ENCODE measurements at places on chromosomes 4 and X. TPM values are rescaled to one million over a fixed set of nuclear protein-coding genes. Genes with fewer than 3 reads are reported as not detected.

DNA sequence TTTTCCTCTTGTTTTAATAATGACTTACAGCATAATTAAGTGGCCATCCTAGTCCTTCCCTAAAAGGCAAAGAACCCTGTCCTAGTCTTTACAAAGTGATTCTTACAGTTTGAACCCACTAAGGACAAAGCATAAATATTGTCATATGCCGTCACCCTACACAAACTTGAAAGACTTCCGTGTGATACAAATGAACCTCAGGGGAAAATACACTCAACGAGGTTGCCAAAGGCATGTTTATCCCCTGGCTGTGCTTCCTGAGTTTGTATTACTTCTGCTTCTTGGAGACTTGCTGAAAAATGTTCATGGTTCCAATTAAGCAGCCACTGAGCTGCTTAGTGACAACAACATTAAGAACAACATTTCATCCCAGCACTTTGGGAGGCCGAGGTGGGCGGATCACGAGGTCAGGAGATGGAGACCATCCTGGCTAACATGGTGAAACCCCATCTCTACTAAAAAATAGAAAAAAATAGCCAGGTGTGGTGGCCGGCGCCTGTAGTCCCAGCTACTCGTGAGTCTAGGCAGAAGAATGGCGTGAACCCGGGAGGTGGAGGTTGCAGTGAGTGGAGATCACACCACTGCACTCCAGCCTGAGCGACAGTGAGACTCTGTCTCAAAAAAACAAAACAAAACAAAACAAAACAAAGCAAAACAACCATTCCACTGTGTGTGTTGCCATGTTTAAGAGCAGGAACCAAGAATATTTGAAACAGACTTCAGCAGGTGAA, 16.2 kb downstream of the RASSF6 start:
- no peak overlapping the region for H3K27ac ChIP-seq
- no peaks in the 10 kb centered on the region for H3K27me3 ChIP-seq
- no peak for DNase-seq
- no peaks in the 10 kb centered on the region for H3K4me1 ChIP-seq
- no peak overlapping the region for H3K4me3 ChIP-seq
- no peaks in the 10 kb centered on the region for H3K36me3 ChIP-seq

- no peaks in the 10 kb centered on the region for H3K4me1 ChIP-seq
- H3K27ac ChIP-seq, result no peak overlapping the region
- no peak for DNase-seq
- H3K27me3 ChIP-seq, result no peaks in the 10 kb centered on the region
- no peaks in the 10 kb centered on the region for H3K36me3 ChIP-seq
Measured at GRCh38 chr4:183335369-183335940, 13.2 kb upstream of the CLDN24 start.

DNA sequence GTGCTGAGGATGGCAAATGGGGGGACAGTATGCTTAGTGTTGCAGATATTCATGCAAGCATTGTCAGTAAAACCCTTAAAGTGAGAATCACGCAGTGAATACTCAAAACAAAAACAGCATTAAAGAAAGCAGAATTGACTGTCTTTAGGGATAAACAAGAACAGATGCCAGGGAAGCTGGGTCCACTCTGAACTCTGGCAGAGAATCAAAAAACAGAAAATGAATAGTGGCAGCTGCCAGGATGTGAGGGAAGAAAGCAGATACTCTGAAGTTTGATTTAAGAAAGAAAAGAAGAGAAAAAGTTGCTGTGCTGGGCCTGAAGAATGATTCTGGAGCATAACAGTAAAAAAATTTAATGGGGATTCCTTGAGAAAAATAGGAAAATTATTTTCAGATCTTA, 131.5 kb downstream of the GABRA2 start:
- no peaks in the 10 kb centered on the region for H3K36me3 ChIP-seq

DNA sequence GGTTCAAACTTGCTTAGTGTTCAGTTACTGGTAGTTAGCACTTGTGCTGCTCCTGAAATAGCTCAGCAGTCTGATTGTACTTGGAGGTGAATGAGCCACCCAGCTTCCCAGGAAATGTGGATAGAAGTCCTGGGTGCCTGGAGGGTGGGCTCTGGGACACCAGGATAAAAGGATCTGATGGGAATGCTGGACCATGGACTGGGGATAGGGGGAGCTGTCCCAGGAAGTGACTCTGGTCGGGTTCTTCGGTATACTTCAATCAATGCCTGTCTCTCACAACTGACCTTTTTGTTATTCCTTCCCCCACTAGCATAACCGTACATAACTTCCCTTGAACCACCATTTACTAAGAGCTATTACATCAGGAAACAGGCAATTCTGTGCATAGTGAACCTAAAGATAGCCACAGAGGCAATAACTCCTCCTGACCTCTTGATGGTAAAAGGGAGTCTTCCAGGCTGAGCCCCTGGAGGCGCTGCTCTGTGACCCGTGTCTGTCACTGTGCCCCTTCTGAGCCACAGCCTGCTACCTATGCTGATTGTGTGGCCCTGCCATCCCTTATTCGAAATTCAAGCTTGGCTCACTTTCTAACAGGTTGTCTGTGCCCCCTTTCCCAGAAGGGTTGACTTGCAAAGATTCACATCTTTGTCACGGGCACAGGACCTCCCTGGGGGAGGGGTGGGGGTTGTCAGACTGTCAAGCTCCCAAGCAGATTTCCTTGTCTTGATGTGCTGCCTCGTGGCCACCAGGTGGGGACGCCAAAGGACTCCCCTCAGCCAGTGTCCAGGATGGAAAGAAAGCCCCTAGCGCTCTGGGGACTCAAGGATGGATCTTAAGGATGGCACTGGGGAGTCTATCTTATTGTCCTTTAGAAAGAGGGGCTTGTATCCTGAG, 24.5 kb upstream of the WDR1 start:
- no peak overlapping the region for H3K27ac ChIP-seq
- no peaks in the 10 kb centered on the region for H3K36me3 ChIP-seq
- no peaks in the 10 kb centered on the region for H3K27me3 ChIP-seq
- no peaks in the 10 kb centered on the region for H3K4me1 ChIP-seq

GRCh38 chr4:53484911-53485657, 106.2 kb downstream of the LNX1 start:
- H3K4me3 ChIP-seq, result no peak overlapping the region
- no peak for DNase-seq
- no peaks in the 10 kb centered on the region for H3K36me3 ChIP-seq
- no peaks in the 10 kb centered on the region for H3K4me1 ChIP-seq
- H3K27ac ChIP-seq, result no peak overlapping the region

DNA sequence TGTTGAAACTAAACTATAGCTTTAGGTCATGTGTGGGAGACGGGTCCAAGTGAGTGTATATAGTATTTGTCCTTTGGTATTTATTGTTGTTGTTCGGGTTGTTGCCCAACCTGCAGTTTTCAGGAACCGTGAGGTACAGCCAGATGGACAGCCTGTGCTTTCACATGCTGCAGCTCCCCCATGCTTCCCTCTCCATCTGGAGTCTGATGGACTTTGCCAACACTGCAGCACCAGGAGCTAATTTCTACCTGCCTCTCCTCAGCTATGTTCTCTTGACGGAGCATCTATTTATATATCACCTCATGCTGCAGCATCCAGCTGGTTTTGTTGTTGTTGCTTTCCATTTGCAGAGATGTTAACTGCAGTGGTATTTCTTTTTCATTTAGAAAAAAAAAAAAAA, 80.1 kb downstream of the TLL1 start:
- no peaks in the 10 kb centered on the region for H3K27me3 ChIP-seq
- no peak for DNase-seq
- H3K36me3 ChIP-seq, result no peaks in the 10 kb centered on the region

DNA sequence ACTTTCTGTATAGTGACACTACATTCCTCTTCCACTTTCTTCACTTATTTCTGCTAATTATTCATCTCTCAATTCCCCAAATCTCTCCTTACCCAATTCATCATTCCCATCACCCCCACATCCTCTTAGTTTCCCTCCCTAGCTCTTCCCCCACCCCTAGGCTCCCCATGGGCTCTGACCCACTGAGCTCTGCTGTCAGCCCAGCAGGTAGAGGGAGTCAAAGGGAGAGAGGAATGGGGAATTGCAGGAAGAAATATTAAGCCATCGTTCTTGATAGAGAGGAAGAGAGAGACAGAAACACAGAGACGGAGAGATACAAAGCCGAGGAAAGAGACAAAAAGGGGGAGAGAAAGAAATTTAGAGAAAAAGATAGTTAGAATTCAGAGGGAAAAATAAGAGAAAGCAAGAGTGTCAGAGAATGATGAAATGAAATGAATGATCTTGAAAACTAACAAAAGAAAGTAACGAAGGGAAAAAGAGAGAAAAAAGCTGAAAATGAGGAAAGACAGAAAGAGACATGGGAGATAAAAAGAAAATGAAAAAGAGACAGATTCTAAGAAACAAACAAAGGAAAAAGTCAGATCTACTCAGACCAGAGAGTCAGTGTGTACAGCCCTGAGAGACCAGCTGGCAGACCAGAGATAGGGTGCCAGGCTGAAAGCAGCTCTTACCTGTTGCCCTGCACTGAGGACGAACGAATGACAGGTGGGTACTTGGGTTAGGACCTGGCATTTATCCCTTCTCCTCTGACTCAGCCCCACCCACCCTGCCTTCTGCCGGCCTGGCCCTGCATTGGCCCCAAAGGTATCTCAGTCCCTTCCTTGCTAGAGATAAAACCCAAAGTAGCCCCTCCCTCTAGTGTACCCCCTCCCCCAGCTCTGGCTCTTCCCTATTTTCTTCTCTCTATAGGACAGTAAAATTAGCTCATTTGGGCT, at the start of gene ALAS2:
ALAS2 (minus strand) TSS at position 707 of the 935 bp plus-strand sequence. CDS start 4,977 bp downstream, outside the sequence.
- no peaks in the 10 kb centered on the region for H3K27me3 ChIP-seq
- no peak within 1 kb of the TSS for H3K27ac ChIP-seq
- no peak for DNase-seq
- no peak within 1 kb of the TSS for H3K4me3 ChIP-seq
- H3K36me3 ChIP-seq, result no peaks in the 10 kb centered on the region

DNAJB14 gene
- total RNA-seq, result 58.6 TPM

PNMA6F gene
- not detected for total RNA-seq

CTAG1A gene
- total RNA-seq, result not detected

CPEB2 gene
- total RNA-seq, result 57.0 TPM

MAP7D2 gene
- 0.36 TPM for total RNA-seq

CXCL8 gene
- total RNA-seq, result 7.8 TPM

IL15 gene
- 15.2 TPM for total RNA-seq

RAB39B gene
- 0.52 TPM for total RNA-seq
